ENCODE measurements at places on chromosomes 6 and 20.

GRCh38 chr6:49736017-49736508, 8.1 kb downstream of the CRISP3 start:
- DNase-seq, result no peak

DNA sequence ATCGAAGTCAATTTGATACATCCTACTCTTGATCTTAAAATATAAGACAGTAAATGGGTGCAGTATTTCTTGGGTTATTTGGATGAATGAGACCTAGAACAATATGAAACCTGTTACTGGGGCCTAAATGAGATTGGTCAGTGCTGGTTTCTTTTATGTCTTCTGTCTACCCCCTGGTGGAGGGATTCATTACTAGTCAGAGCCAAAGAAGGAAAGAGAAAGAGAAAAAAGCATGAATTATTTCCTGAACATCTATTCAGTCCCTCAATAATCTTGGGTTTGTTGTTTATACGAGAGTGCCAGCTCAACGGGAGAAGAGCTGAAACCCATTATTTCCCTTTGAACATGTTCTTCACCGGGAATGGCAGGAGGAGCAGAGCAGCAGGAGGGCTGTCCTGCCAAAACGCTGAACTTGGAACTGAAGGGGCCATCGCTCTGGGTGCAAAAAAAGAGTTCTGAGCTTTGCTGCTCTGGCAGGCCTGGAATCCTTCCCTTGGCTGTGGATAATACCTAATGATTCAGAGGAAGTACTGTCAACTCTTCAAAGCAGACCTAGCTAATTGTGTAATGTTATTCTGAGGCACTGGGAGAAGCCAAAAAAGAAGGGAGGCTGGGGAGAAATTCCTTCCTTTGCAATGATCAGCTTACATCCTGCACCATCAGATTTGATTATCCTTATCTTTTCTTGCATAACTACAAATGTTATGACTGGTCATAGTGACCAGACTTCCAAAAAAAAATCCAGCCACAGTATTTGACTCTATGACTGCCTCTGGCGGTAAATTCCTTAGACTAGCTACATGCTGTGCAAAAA, 72.0 kb downstream of the BLOC1S5 start:
- no peak for DNase-seq

- no peak for DNase-seq
Measured at GRCh38 chr6:20408851-20409250, 7.2 kb downstream of the E2F3 start.

DNA sequence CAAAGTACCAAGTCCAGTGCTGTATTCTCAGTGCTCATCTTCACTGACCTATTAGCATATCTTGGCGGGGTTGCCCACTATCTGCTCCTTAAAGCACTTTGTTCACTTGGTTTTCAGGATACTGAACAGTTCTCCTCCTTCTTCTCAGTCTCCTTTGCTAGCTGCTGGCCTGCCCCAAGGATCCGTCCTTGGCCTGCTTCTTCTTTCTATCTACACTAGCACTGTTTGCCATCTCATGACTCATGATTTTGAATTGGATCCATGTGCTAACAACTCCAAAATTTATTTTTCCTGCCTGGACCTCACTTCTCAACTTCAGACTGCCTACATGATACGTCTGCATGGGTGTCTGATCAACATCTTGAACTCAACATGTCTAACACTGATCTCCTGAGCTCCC, 15.5 kb downstream of the TPD52L1 start:
- DNase-seq, result no peak
